ENCODE measurements at places on chromosomes 5 and 9. TPM values are rescaled to one million over a fixed set of nuclear protein-coding genes. Genes with fewer than 3 reads are reported as not detected.
A peak's percentile ranks its signal among the peaks of the same experiment; 100 is the strongest.

DNA sequence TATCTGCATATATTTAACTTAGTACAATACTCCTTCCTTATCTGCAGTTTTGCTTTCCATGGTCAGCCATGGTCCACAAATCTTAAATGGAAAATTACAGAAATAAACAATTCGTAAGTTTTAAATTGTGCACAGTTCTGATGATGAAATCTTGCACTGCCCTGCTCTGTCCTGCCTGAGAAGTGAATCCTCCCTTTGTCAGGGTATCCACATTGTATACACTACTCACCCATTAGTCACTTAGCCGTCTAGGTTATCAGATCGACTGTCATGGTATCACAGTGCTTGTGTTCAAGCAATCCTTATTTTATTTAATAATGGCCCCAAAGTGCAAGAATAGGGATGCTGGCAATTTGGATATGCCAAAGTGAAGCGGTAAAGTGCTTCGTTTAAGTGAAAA lies 8.3 kb upstream of the YTHDC2 start:
- no peak for DNase-seq

DNA sequence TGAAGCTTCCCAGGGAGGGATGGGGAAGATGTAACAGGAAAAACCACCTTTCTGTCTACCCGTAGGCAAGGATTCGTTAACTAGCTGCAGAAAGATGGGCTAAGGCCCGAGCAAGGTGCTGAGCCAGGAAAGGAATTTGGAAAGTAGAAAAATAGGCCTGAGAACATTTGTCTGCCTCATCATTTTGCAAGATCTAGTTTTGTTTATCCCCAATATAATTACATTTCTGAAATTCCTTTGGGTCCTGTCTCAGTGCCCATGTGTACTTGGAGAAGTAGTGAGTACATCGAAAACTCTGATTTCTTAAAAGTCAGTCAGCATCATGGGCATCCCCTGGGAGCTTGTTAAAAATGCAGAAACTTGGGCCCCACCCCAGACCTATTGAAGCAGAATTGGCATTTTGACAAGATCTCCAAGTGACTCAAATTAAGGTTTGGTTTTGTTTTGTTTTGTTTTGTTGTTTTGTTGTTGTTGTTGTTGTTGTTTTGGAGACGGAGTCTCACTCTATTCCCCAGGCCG lies 52.1 kb upstream of the CEMIP2 start:
- no peak for DNase-seq

DNA sequence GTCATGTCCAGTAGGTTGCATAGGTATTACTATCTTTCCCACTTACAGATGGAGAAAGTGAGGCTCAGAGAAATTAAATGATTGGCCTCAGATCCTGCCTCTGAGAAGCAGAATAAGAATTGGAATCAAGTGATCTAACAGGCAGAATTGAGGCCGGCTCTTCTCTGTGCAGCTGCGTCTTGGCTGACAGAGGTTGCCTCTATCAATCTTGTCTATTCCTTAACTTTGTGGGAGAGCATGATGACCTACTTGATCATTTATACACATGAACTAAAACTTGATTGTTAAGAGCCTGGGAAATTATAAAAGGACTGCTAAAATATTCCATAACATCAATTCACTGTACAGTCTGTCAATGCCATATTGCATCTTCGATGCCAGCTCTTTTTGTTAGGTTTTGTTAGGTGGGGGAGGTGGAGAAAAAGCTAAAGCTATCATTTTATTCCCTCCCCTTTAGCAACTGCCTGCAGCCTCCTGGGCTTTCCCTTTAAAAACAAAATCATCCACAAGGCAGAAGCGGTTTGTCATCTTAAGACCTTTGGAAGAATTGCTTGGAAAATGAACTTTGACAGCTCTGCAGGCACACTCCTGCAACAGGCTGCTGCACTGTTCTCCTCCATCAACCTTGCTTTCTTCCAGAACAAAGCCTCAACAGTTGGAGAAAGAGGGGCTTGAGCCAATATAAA lies 247.4 kb downstream of the SMARCA2 start:
- DNase-seq = no peak

- no peak for DNase-seq
These were observed 9.9 kb downstream of the RAD50 start for GRCh38 chr5:132566657-132567056.

- no peak for DNase-seq
These were observed 336.7 kb upstream of the CLINT1 start for GRCh38 chr5:158195416-158196210.

DNA sequence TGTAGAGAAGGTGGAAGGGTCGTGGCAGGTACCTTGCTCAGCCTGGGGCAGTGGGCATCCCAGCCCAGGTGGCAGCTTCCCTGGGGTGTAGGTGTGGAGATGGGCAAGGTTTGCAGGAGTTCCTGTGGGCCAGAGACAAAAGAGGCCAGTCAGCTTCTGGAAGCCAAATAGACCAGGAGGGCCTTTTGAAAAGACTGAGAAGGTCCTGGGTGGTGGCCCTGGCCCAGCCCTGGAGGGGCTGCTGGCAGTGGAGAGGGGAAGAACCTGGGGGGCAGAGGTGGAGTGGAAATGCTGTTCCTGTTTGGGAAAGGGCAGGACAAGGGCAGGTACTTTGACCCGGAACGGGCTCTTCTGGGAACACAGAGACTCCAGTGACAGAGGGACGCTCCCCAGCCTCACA lies 7.0 kb upstream of the IL3 start:
- no peak for DNase-seq

DNA sequence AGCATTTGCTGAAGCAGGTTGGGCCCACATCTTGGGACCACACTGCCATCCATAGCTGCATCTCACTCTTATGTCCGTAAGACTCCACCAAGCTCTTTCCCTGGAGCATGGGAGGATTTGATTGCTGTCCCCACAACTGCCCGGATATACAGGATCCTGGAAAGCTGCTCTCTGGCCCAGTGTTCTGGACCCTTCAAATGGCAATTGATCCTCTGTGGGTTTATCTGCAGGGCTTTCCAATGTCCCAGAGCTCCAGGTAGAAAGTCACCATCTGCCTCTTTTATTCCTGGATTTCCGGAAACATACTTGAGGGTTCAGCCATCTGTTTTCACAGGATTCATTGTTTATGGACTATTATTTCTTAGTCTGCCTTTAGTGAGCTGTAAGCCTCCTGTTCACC lies 214.6 kb downstream of the SREK1 start:
- no peak for DNase-seq

- no peak for DNase-seq
These were observed 18.5 kb downstream of the DDX31 start for GRCh38 chr9:132651259-132651658.

GRCh38 chr5:137273511-137273910 lies 225.6 kb downstream of the SPOCK1 start:
- no peak for DNase-seq

- no peak for DNase-seq
These were observed 686.4 kb downstream of the TLE1 start for GRCh38 chr9:81002906-81003305.

DNA sequence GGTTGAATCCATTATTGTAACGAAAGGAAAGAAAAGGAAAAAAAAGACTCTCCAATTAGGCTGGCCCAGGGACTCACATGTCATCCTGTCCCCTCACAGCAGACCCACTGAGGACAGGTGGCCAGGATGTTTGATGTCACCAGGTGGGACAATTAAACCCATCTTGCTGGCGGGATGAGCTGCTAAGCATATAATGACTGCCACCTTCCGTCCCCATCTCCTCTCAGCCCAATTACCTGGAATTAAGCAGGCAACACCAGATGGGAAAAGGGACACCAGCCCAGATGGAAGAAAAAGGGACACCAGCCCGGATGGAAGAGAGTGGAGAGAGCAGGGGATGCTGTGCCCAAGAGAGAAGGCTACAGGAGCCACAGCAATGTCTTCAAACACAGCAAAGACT lies 116.6 kb upstream of the SARDH start:
- no peak for DNase-seq

- DNase-seq = peak; percentile 16
These were observed 73.8 kb downstream of the AMBP start for GRCh38 chr9:114004221-114004716.

GRCh38 chr9:6923086-6923485 lies 165.3 kb downstream of the KDM4C start:
- DNase-seq = no peak

- no peak for DNase-seq
These were observed 91.9 kb upstream of the SH3PXD2B start for GRCh38 chr5:172546196-172546595.

DNA sequence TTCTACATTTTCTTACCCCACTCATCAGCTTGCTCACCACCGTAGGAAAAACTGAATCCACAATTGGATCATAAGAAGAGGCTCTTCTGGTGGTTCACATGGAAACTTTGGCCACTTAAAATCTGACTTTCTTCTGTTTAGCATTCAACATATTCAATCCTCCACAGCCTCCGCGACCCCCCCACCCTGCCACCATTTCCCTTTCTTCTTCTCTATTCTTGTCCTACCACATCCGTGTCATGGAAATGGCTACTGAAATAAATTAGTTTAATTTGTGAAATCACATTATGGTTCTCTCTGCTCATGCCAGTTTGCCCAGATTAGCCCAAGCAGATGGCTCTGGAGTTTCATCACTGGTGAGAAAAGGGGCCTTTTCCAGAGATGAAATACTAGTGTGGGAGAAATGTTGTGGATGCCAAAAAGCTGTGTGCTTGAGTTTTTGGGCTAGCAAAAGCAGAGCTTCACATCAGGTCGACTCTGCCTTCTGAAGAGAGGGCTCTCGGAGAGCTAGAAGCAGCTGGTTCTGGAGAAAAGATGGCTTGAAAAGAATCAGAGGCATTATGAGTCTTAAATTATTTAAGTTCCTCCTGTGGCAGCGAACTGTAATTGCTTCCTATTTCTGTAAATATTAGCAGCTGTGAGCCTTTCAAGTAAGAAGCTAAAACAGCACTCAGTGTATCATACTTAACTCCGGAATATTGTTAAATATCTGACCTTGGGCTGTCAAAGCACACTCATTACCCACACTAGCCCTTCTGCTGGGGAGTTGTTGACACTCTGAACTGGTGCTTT lies 107.1 kb downstream of the MAT2B start:
- DNase-seq = no peak

DNA sequence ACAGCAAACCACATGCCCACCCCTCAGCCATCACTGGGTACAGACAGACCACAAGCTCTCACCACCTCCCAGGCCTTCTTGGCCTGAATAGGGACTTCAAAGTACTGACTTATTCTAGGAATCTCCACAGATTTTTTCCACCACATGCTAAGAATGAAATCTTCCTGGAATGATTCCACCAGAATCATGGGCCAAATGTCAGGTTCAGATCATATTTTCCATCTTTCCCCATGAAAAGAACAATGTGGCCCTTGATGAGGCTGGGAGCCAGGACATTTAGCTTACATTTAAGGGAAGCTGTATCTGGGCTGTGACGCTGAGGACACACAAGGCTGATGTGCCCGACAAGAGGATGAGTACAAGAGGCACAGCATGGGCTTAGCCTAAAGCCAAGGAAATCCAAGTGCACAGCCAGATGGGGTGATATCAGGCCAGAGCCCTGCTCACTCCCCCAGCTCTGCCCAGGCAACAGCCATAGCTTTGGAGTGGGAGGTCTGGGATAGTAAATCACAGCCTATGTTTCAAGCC lies 28.1 kb downstream of the ACSL6 start:
- no peak for DNase-seq

DNA sequence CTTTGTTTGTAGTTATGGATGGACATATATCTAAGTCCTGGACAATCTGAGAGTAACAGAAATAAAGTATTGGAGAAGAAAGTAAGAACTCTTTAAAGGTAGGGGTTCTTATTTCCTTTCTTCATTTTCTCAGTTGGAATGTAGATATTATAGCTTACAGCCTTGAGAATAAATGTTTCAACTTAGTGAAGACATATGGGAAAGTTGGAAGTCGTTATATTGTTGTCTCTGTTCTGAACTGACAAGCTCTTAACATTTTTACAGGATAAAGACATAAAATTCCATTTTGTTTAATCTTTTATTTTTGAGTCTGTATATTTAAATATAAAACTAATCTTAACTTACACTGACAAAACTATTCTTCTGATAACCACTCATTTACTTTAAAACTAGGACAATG lies 2187.5 kb upstream of the ACO1 start:
- DNase-seq = no peak

DNA sequence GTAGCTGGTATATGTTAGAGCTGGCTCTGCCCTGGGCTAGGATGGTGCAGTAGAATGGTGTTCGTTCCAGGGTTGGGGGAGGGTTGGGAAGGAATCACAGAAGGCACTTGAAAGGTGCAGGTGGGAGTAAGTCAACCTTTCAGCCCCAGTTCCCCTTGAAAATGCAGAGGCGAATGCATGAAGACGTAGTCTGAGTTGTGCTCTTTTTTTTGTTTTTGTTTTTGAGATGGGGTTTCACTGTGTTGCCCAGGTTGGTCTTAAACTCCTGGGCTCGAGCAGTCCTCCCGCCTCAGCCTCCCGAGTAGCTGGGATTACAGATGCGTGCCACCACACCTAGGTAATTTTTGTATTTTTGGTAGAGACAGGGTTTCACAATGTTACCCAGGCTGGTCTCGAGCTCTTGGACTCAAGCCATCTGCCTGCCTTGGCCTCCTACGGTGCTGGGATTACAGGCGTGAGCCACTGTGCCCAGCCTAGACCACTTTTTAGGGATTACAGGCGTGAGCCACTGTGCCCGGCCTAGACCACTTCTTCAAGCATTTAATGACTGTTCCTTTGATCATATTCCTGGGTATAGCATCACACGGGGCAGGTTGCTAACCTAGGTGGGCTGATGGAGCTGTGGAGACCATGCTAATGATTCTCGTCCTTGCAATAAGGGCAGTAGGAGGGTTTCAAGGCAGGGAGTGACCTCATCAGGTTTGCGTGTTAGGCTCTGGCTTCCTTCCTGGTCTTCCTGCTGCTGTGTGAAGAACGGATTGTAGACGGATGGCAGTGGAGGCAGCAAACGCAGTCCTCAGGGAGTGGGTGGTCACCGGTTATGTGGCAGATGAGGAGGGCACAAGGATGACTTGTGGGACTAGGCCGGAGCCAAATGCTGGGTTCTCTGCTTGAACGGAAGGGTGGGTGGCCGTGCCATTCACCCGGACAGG lies 13.7 kb downstream of the EHMT1 start:
- DNase-seq = no peak

GRCh38 chr5:137648361-137648760 lies 87.5 kb downstream of the KLHL3 start:
- DNase-seq = no peak

DNA sequence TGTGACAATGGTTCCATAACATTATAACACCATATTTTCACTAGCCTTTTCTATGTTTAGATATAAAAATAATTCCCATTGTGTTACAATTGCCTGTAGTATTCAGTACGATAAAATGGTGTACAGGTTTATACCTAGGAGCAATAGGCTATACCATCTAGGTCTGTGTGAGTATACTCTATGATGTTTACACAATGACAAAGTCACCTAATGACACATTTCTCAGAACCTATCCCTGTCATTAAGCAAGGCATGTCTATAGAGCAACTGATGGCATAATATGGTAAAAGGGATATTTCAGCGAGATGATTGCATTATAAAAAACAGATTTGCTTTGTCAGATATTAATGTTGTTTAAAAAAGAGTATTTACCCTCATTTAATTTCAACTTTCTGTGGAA lies 517.2 kb downstream of the SPOCK1 start:
- no peak for DNase-seq

Gene ORM1
- total RNA-seq = not detected

Gene NUTM2G
- not detected for total RNA-seq

Gene FBLL1
- 0.95 TPM for total RNA-seq

Gene MYMK
- total RNA-seq = not detected

Gene FAM163B
- 0.22 TPM for total RNA-seq

Gene ADAMTSL1
- total RNA-seq = 45.2 TPM

Gene JAKMIP2
- total RNA-seq = 5.5 TPM

Gene RRAGA
- 56.6 TPM for total RNA-seq

Gene FST
- 12.7 TPM for total RNA-seq

Gene PPIC
- 44.8 TPM for total RNA-seq

Gene DIRAS2
- 0.14 TPM for total RNA-seq

All from mesothelial cell of epicardium (in vitro differentiated cells).